ENCODE measurements at places on chromosomes 5 and 9.

- no peak for DNase-seq
These were observed 80.3 kb downstream of the RCL1 start for GRCh38 chr9:4873066-4873465.

GRCh38 chr9:16561121-16561520 lies 309.3 kb downstream of the BNC2 start:
- no peak for DNase-seq

GRCh38 chr5:154697371-154697770 lies 57.8 kb upstream of the LARP1 start:
- DNase-seq, result no peak

- DNase-seq, result no peak
These were observed 96.6 kb upstream of the ABCA1 start for GRCh38 chr9:105024529-105024928.

DNA sequence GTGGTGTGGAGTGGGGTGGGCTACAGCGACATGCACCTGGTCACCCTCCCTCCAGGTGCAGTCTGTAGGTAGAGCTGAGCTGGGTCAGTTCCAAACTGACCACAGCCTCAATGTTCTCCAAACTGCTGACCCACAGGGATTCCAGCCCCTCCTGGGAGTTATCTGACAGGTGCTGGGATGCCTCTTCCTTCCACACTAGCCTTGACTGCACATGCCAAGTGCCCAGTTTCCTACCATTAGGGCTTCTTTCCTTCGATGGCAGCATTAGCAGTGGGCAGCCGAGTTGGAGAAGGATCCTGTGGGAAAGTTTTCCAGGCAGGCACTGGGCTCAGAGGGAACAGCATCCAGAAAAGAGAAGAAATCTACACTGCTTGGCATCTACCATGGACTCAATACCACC lies 64.0 kb upstream of the GABRP start:
- no peak for DNase-seq

DNA sequence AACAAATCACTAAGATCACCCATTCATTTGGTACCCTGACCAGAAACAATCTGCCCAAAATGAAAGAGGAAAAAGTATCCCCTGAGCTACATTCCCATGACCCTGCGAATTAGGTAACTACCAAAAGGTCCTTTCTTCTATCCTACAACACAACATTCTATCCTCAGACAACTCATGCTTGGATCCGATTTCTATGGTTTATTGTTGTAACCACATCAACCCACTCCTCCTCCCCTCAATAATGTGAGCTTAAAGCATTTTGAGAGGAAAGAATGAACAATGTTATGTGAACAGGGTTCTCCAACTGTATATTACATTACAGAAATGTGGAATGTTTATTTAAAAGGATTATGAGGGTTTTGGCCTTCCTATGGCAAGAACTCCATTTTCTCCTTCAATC lies 4.0 kb downstream of the SLC35D2 start:
- DNase-seq, result no peak

GRCh38 chr9:131277287-131277909 lies 1.1 kb upstream of the FAM78A start:
- DNase-seq, result peak; percentile 58

GRCh38 chr5:43078956-43079355 lies 38.8 kb upstream of the ANXA2R start:
- DNase-seq, result no peak

- DNase-seq, result no peak
These were observed 26.8 kb upstream of the HMGCR start for GRCh38 chr5:75310212-75310611.

DNA sequence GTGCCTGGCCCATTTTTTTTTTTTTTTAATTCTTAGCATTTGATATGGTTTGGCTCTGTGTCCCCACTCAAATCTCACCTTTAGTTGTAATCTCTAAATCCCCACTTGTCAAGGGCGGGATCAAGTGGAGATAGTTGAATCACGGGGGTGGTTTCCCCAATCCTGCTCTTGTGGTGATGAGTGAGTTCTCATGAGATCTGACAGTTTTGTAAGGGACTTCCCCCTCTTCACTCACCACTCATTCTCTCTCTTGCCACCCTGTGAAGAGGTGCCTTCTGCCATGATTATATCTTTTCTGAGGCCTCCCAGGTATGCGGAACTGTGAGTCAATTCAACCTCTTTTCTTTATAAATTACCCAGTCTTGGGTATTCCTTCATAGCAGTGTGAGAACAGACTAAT lies 27.2 kb downstream of the NDUFAF2 start:
- DNase-seq, result peak; percentile 75

GRCh38 chr9:10876333-10876732 lies 263.5 kb upstream of the PTPRD start:
- DNase-seq, result no peak

GRCh38 chr5:16593013-16593412 lies 23.8 kb downstream of the RETREG1 start:
- no peak for DNase-seq

- no peak for DNase-seq
These were observed 305.7 kb downstream of the ENC1 start for GRCh38 chr5:74334762-74335384.

DNA sequence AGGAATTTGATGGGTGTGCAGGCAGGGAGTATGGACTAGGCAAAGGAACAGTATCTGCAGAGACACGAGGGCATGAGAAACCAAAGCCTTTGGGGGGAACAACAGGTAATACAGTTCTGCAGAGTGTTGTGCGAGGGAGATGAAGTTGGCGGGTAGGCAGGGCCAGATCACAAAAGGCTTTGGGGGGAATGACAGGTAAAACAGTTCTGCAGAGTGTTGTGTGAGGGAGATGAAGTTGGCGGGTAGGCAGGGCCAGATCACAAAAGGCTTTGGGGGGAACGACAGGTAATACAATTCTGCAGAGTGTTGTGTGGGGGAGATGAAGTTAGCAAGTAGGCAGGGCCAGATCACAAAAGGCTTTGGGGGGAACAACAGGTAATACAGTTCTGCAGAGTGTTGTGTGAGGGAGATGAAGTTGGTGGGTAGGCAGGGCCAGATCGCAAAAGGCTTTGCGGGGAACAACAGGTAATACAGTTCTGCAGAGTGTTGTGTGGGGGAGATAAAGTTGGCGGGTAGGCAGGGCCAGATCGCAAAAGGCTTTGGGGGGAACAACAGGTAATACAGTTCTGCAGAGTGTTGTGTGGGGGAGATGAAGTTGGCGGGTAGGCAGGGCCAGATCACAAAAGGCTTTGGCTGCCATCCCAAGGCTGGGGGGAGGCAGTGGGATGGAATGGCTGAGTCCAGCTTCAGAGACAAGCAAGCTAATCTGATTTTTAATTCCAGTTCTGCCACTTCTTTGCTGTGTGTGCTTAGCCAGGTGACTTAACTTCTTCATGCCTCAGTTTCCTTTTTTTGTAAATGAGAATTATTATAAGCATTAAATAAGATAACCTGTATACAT lies 33.0 kb downstream of the FRMPD1 start:
- DNase-seq, result no peak

DNA sequence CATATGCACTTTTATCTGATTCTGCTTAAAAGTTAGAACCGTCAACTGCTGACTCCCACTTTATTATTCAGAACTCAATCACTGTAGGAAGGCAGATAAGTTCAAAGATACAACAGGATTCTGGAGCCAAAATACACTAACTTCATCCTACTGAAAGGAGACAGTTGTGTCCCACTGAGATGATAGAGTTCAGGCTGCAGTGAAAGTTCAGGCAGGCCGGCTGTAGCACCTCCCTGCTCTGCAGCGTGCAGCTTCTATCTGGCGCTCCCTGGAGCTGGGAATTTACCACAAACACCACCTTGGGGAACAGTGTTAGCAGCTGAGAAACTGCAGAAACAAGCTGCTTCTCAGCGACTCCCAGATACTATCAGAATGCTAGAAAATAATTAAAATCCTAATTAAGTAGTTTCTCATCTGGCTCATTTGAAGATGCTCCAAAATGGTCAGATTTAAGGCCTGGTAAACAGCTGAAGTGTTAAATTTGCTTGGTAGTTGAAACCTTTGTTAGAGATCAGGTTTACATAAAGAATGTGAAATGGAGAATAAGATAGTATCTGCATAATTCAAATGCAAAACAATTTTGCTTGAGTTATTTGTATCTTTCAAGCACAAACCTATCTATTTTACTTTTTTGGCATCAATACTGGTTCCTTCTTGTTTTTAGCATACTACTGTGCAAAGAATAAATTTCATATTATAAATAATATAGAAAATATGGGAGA lies 52.3 kb upstream of the CNTLN start:
- no peak for DNase-seq

- peak; percentile 59 for DNase-seq
These were observed 478 bp downstream of the RAB14 start for GRCh38 chr9:121201045-121201737.

All from activated CD4-positive, alpha-beta T cell treated with anti-CD3 and anti-CD28 coated beads for 36 hours (primary cell).